ENCODE measurements at places on chromosomes 1 and 21.
A peak's percentile ranks its signal among the peaks of the same experiment; 100 is the strongest.

GRCh38 chr1:214634267-214634666 is 31.3 kb downstream of the CENPF start:
- no peak for DNase-seq

- DNase-seq, result no peak
These were observed 96.2 kb downstream of the ZMYM4 start for GRCh38 chr1:35364741-35365140.

DNA sequence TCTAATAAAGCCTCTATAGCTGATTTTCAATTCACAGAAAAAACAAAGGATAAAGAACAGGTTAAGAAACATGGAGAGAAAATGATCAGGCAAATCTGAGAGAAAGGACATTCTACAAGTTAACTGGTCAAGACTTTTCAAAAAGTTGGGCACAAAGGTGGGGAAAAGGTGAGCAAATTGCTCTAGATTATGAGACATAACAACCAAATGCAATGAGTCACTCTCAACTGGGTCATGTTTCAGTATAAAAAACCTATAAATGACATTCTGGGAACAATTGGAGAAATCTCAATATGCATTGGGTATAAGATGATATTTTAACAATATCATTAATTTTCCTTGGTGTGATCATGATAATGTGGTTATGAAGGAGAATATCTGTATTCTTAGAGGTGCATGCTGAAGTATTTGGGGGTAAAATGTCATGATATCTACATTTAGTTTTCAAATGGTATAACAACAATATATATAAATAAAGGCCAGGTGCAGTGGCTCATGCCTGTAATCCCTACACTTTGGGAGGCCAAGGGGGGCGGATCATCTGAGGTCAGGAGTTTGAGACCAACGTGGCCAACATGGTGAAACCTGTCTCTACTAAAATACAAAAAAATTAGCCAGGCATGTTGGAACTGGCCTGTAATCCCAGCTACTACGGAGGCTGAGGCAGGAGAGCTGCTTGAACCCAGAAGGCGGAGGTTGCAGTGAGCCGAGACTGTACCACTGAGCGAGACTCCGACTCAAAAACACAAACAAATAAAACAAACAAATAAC is 27.0 kb downstream of the ANKRD13C start:
- DNase-seq, result no peak

DNA sequence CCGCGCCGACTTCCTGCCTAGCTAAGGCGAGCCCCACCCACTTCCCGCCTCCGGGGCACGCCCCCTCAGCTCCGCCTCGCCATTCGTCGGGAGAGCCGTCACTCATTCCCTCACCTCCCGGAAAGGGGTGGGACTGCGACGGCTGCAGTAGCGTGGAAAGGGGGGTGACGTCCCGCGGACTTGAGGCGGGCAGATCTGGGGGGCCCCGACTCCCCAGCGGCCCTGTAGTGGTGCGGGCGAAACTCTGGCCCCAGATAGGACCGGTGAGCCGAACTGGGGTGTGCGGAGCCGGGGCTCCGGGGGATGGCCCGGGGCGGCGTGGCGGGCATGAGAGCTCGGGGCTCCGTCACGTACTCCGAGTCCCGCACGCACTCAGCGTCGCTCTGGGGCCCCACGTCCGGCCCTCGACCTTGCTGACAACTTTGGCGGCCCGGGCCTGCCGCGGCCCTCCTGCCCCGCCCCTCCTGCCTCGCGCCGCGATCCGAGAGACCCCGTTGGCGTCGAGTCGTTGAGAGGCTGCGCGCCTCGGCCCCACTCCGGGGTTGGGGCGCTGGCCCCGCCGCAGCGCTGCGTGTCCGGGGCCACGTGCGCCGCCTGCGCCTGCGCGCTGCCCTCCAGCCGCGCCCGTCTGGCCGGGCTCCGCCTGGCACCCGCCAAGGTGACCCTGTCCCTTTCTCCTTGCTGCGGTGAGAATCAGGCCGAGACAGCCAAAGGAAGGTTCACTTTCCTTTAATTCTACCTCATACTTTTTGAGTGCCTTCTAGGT is 395 bp upstream of the ENO1 start:
- DNase-seq, result peak; percentile 98

DNA sequence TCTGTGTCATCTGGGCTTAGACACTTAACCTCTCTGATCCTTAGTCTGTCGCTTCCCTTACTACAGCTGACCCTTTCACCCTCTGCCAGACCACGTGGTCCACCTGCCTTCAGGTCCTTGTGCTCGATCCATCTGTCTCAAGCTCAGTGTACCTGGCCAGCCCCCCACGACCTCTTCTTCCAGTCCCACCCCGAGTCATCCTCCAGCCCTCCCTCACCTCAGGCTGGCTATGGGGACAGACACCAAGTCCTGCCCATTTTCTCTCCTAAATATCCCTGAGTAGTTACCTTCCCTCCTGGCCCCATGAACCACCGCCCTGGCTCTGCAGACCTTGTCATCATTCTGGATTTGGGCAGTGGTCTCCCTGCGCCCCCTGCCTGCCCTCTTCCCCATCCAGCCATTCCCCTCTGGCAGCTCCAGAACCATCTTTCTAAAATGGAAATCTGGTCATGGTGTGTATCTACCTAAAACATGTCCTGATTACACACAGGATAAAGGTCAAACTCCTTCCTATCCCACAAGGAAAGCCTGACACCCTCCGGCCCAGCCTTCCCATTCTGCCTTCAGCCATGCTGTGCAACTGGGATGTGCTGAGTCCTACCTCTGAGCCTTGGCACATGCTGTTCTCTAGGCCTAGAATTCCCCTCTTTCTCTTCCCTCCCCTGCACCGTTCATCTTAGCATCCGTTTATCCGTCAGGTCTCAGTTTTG is 107.6 kb downstream of the EPHB2 start:
- no peak for DNase-seq

DNA sequence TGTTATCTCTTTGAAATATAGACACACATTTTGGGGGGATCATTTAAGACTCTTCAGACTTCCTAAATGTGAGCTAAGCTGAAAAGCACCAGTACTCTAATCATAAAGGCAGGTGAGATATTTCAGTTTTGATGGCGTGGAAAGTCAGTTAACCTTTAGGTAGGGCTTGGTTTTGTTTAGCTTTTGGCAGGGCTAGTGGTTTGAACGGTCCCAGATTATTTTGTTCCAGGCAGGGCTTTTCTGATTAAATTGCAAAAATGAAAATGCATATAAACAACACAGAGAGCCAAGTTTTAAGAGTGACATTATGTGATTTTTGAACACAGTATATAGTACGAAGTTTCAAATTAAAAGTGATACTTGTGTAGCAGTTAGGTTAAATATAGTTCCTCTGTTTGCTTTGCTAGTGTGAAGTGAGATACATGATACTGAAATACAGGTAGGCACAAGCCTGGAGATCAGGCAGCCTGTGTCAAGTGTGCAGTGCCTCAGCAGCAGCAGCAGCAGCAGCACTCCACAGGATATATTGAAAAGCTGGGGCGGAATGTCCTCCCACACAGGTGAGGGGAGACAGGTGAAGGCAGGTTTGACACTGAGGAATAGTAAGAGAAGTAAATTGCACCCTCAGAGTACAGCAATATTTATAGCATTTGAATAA is 47.4 kb downstream of the CAMTA1 start:
- DNase-seq, result no peak

- DNase-seq, result peak; percentile 21
These were observed 18.3 kb upstream of the ALPL start for GRCh38 chr1:21490774-21491487.

DNA sequence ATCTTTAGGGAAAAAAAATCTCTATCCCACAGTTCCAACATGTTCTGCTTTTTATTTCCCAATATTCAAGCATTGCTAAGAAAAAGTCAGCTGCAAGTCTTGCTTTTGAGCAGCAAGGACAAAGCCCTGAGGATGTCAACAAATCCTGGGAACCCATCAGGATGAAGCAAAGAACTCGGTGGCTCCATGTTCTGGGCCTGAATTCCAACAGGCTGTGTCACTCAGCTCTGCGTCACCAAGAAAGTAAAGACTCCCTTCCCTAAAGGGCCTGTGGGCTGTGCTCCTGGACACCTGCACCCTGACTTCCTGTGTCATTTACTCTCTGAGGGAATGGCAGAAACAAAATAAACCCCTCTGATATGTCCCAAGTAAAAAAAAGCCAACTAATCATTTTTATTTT is 95.5 kb downstream of the TIAM1 start:
- no peak for DNase-seq

DNA sequence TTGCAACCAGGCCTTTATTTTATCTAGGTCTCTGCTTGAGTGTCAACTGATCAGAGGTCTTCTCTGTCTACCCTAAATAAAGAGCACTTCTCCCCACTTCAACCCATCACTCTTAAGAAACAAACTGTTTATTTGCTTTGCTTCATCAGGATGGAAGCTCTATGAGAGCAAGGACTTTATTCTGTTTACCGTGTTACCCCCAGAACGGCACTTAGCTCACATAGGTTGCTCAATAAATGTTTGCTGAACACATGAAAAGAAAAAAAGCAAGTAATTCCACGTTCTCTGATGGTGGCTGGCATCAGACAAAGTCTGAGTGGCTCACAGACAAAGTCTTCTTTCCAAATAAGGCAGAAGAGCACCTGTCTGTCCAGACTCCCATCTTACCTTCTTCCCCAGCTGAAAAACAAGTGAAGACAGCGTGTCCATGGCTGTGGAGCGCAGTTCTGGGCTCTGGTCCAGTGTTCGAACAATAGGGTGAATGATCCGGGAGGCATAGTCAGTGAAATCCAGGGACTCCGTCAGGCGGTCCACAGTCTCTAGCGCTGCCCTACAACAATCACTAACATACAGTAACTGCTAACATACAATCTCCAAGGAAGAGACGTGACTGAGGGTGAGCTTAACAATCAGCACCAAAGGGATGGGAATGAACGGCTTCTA is 22.9 kb downstream of the ANGPTL7 start:
- no peak for DNase-seq

GRCh38 chr1:177922209-177922608 is 47.6 kb downstream of the SEC16B start:
- no peak for DNase-seq

Measured in DND-41 (cell line).